NCI-H187 (cell line): ENCODE measurements at places on chromosomes 3 and 15.
A peak's percentile ranks its signal among the peaks of the same experiment; 100 is the strongest.

DNA sequence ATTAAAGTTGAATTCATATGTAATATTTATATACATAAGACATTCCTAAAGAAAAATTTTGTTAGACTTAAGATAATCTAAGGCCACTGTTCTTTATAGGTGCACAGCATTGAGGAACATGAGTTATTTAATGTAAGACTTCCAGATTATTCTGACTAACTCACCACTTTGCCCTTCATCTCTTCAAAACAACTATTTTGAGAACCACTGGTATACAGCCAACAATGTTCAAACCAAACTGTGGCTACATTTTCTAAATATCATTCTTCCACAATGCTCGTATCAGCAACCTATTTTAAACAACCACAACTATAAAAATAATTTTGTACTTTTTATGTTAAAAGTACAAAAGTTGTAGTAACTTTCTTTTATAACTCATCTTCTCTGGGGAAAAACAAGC lies 199.8 kb upstream of the ALCAM start:
- DNase-seq, result no peak

- no peak for DNase-seq
These were observed 504.9 kb upstream of the DPH6 start for GRCh38 chr15:36050899-36051298.

GRCh38 chr3:43163895-43164493 lies 58.1 kb upstream of the POMGNT2 start:
- DNase-seq, result no peak

- no peak for DNase-seq
These were observed 76.0 kb downstream of the ETFA start for GRCh38 chr15:76235186-76235826.

GRCh38 chr15:22944651-22945050 lies 35.5 kb downstream of the CYFIP1 start:
- DNase-seq, result peak; percentile 51

- DNase-seq, result no peak
These were observed 37.9 kb downstream of the IL20RB start for GRCh38 chr3:136995652-136996051.

DNA sequence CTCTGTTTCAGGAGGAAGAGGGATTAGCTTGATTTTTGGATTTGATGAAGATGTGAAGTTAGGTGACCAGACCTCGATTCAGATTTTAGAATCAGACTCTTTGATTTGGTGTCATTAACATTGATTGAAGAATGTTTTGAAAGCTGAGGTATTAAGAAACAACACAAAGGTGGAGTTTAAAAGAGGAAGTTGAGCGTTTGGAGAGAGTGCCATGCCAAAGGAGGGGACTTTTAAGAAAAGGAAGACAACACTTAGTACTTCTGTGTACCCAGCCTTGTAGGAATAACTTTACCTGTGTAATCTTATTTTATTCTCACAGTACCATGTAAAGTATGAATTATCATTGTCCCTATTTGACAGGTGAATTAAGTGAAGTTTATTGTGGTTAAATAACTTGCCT lies 34.4 kb downstream of the PPARG start:
- DNase-seq, result no peak

DNA sequence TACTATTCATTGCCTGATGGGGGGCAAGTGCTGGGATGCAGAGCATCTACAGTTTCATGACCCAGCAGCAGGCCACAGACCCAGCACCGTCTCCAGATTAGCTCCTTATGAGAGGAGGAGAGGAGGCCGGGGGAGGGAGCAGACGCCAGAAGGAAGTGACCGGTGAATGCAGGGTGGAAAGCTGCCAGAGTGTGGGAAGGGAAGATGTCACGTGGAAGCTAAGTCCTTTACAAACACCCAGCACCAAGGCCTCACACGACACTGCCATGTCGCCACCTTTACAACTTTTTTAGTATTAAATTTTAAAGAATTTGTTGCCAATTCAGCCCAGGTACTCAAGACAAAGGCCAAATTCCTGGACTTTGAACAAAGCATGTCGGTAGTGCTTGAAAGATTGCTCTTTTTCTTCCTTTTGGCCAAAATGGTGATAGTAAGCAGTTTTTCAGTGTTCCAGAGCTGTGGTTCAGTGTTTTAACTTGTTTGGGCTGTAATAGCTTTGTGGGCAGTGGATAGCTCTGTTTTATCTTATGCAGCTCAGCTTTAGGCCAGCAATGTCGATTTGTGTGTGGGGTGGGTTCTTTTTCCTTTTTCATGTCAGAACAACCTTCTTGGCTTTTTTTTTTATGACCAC lies 58.2 kb downstream of the ZBTB38 start:
- no peak for DNase-seq

GRCh38 chr15:56824175-56824574 lies 90.9 kb upstream of the ZNF280D start:
- no peak for DNase-seq

- no peak for DNase-seq
These were observed 173.4 kb upstream of the PPP2R3A start for GRCh38 chr3:135792174-135792573.

DNA sequence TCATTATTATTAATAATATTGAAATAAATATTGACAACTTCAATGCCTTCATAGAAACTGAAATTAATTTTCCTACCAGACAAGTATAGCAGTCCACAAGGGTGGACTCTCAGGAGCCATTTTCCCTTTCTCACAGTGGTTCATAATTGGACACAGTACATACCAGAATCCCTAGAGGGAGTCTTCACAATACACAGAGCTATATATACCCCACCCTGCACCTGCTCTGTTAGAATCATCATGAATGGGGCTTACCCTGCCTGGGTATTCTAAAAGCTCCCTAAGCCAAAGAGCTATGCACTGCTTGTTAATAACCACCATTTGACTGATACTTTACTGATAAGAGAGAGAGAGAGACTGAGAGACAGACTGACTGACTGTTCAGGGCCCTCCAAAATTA lies 134.9 kb downstream of the FEZF2 start:
- no peak for DNase-seq

DNA sequence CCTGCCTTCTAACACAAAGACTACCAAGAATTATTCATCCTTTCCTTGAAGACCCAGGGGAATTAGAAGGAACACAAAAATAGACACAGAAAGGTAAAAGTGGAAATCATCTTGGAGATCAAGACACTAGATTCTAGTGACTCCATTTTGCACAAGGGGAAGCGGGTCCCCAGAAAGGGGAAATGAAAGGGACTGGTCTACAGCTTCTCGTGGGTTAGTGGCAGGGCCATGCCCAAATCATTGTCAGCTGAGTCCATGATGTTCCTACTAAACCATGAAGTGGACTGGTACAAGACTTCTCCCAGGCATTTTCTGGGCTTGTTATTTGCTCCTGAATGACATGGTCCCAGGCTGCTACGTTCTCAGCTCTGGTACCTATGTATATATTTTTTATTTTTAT lies 230.7 kb upstream of the TPRG1 start:
- DNase-seq, result no peak

- no peak for DNase-seq
These were observed 66.7 kb downstream of the BOC start for GRCh38 chr3:113277941-113278598.

DNA sequence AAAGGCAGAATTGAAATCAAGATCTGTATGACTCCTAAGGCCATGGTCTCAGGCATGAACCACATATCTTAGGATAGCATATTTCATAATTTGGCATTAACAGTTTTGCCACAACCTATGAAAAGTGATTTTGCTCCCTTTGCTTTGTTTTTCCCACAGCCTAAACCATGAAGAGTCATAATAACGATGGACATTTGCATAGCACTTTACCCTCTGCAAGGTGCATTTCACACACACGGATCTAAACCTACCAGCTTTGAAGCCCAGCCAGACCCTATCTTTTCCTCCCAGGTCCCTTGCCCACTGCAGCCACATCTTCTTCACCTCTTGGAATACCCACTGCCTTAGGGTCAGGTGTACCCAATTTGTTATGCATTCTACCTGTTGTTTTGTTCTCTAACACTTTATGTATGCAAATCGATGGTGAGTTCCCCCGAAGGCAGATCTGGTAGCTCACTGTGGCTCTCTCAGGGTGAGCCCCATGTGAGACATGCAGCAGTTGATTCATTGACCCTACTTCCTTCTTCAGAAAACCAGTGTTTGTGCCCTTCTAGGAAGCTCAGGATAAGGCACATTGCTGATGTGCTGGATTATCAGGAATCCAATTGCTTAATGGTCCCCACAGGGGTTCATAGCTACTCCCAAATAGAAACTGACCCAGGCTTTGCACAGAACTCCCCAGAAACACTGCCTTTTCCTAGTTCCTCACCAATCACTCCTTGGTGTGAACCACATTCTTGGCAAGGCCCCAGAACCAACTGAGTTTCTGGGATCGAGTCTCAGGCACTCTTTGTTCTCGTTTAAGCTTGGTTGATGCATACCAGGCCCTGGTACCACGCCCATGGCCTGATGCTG lies 8.7 kb downstream of the ARHGAP31 start:
- no peak for DNase-seq

GRCh38 chr3:123327956-123328850 lies 120.7 kb downstream of the ADCY5 start:
- DNase-seq, result no peak

DNA sequence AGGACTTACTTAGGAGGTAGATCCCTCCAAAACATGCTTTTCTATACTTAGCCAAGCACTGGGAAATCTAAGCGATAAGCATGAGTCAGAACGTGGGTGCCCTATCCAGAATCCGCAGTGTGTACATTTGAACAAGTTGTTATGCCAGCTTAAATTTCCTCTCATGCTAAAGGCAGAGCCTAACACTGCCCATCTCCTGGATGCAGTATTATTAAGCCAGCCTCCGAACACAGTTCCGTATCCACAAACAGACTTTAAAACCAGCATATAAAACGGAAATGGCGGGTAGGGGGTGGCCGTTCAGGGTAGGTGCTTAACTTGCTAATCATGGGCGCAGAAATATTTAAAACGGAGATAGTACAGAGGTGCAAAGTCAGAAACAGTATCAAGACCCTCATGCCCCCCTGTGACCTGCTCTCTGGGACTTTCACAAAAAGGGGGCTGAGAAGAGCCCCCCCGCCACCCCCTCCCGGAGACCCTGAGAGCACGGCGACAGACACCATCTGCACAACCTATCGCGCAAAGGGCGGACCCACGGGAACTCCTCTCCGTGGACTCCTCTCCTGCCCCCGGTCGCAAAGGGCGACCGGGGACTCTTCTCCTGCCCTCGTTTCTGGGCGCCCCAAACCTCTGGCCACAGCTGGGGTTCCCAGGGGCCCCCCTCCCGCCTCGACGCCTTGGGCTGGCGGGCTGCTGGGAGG lies 889 bp upstream of the LRRIQ4 start:
- peak; percentile 51 for DNase-seq

DNA sequence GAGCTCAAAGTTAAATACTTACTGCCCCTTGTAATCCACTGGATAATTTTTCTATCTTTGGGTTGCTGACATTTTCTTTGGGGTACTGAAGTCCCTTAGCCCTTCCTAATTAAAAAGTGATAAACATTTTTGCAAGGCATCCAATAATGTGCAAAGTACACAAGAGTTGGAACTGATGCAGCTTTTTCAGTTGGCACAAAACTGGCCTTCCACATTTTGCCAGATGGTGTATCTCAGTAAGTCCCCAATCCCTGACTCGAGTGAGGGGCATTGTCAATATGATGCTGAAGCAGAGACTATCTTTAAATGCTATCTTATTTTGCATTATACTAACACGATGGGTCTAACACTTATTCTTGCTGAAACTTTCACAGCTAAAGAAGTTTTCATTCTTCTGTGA lies 27.8 kb downstream of the FHIT start:
- DNase-seq, result no peak

DNA sequence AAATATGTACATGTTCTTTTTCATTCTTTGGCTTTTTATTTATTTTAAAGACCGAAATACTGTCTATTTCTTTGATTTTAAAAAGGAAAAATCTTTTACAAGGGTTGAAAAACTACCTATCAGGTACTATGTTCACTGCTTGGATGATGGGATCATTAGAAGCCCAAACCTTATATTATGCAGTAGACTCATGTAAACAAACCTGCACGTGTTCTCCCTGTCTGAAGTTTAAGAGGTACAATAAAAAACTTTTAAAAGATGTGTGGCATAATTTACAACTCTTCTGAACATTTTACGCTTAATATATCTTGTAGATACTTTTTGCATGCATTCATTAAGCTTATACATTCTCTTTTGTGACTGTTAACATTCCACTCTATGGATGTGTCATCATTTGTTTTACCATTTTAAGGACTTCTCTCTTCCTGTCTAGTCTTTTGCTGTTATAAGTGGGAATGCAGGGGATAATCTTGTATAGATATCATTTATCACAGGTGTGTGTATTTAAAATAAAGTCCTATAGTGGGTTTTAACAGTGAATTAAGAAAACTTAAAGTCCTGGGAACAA lies 6.2 kb downstream of the MGA start:
- DNase-seq, result no peak

DNA sequence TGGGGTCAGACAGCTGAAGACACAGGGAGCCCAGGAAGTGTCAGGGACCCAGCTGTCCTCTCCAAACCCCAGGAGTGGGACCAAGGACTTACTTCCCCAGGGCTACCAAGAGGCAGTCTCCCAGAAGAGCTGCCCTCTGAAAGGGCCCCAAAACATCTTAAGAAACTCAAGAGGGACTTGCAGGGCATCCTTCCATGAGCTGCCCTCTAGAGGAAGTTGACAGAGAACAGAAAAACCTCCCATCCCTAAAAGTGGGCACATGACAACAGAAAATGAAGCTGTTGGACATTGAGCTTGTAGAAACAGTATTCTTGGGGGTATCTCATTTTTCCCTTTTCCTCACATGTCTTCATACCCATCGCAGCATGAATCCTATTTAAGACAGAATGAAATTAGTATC lies 58.9 kb downstream of the MECOM start:
- no peak for DNase-seq

DNA sequence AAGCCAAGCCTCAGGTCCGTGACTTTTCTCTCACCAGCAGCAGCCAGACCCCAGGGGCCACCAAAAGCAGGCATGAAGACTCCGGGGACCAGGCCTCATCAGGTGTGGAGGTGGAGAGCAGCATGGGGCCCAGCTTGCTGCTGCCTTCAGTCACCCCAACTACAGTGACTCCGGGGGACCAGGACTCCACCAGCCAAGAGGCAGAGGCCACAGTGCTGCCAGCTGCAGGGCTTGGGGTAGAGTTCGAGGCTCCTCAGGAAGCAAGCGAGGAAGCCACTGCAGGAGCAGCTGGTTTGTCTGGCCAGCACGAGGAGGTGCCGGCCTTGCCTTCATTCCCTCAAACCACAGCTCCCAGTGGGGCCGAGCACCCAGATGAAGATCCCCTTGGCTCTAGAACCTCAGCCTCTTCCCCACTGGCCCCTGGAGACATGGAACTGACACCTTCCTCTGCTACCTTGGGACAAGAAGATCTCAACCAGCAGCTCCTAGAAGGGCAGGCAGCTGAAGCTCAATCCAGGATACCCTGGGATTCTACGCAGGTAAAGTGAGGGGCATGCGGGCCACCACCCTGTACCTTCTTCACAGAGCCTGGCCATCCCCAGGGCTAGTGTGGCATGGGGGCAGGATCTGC lies 12.0 kb upstream of the ABTB1 start:
- no peak for DNase-seq

DNA sequence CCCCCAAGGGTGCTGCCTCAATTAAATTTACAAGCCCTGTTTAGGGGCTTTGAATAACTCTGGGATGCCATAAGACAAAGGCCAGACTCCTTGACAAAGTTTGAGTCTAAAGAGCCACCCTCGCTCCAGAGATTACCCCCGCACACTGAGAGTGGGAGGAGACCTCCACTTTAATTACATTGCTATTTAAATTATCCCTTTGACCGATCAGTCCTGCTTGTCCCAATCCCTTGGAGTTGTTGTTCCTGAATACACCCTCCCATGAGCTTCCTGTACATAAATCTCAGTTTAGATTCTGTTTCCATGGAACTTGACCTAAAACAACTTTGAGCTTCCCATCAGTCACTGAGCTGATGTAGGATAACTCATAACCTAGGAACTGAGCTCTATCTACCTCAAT lies 596.3 kb downstream of the PYDC2 start:
- no peak for DNase-seq

- peak; percentile 43 for DNase-seq
These were observed 1.3 kb downstream of the TCF12 start for GRCh38 chr15:56919609-56920366.
